ENCODE measurements at places on chromosomes 4 and X.

GRCh38 chrX:149641835-149642234, 10.2 kb upstream of the TMEM185A start:
- ATAC-seq = no peak

DNA sequence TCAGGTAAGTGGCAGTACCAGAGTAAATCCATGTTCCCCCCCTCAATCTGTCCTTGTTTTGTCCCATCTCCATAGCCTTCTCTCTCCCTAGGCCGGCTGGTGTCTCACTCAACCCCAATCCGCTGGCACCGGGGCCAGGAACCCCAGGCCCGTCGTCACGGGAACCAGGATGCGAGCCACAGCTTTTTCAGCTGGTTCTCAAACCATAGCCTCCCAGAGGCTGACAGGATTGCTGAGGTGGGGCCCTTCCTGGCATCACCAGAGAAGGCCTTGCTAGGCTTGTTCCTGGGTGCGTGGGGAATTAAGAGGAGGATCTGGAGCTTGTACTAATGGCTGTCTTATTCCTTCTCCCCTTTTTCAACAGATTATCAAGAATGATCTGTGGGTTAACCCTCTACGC, 2.7 kb downstream of the TSPYL2 start:
- ATAC-seq = no peak

DNA sequence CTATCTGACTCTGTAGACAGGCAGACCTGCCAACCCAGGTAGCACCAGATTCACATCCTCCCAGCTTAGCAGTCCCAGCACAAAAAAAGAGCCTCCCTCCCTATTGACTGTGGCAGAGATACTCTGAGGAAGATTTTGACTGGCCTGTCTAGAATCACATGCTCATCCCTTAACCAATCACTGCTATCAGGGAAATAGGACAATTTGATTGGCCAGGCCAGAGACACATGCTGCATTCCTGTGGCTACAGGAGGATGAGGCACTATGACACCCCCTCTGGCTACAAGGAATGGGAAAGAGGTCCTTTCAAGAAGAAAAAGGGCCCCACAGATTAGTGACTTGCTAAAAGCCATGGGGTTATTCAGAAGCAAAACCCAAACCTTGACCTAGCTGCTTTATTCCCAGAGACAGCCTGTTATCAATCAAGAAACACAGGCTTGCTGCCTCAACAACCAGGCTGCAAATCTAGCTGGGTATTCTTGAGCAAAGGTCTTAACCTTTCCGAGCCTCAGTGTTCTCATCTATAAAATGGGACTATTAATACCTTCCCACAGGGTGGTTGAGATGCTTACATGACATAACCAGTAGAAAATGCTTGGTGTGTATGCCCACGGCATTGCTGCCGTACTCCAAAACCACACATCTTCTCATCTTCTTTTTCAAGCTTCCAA, 147.6 kb downstream of the BCOR start:
- no peak for ATAC-seq

DNA sequence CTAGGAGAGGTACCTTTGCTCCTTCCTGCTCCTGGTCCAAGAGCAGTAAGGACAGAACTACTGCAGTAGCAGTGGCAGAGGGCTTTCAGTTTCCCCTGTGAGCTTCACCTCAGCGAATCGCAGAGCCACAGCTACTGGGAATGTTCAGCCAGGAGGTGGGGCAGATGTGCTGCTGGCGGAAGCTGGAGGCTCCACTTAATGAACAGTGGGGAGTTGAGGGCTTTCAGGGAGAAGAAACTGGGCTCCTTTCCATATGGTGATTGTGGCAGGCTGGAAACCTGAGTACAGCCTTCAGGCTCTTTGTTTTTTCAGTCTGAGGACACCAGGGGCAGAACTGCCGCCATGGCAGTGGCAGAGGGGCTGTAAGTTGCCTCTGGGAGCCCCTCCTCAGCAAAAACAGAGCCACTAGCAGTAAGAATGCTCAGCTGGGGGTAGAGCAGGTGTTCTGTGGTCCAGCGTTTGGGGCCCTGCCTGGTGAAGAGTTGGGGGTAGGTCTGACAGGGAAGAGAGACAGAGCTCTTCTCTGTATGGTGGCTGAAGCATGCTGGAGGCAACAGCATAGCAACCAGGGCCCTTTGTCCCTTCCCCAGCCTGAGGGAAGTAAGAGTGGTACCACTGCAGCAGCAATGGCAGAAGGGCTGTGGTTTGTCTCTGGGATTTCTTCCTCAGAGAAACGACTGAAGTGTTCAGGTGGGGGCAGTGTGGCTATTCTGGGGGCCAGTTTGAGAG, 106.0 kb upstream of the GRXCR1 start:
- ATAC-seq = no peak

- ATAC-seq = no peak
Observed at GRCh38 chr4:14384824-14385223, 617.5 kb upstream of the CPEB2 start.

DNA sequence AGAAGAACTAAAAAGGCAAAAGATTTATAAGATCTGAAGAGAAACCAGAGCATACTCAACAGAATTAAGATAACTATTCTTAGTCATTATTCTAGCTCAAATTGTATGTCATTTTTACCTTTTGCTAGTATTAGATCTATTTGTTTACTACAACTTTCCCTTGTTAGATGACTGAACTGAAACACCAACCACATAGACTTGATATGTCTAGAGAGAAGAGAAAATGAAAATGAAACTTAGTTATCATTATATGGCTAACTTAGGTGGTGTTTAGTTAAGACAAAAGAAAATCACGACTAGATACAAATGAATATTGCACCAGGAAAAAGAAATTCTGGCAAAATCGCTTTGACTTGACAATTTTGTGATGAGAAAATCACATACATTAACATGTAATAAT, 690.8 kb downstream of the PCDH18 start:
- no peak for ATAC-seq
